ENCODE measurements at places on chromosomes 3 and 15.
A peak's percentile ranks its signal among the peaks of the same experiment; 100 is the strongest.

DNA sequence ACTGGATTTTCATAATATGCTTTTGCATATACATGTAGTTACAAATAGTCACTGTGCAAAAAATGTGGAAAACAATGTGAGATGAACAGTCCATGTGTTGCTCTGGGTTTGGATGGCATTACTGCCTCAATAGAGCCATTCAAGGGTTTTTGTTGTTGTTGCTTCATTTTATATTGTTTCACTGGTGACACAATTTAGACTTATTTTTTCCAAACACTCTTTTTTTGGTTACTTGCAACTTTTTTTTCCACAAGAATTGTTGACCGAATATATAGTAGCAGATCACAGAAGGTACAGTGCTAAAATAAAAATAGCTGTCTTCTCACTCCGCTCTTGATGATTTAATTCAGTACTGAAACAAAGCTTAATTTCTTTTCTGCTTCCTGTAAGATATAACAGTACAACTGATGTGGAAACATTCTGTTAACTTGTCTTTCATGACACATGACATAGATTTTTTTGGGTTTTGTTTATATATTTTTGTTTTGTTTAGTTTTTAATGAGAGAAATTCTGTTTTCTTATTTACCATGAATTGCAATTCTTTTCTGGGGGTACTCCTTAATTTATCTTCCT, 618.6 kb downstream of the NAALADL2 start:
- no peak for DNase-seq

DNA sequence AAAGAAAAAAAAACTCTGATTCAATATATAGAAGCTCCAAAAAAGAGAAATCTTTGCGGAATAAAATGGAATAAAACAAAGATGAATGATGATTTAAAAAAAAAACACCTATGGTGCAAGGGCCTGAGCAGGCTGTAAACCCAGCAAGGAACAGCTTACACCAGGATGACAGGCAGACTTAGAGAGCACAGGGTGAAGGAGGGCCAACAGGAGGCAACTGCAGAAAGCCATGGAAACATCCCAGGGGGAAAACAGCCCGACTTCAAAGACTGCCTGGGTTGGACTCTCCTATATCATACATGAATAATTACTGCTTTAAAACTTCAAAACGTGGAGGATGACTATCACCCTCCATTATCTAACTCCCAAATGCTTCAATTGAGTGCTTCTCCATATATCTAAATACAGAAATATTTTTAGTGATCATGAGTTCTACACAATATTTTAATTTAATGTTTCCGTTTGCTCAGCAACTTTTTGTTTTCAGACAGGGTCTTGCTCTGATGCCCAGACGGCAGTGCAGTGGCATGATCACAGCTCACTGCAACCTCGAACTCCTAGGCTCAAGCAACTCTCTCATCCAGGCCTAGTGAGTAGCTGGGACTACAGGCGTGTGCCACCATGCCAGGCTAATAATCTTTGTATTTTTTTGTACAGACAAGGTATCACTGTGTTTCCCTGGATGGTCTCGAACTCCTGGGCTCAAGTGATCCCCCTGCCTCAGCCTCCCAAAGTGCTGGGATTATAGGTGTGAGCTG, 456.2 kb downstream of the TBL1XR1 start:
- DNase-seq = no peak

GRCh38 chr15:39728845-39729244, 53.8 kb downstream of the FSIP1 start:
- peak; percentile 14 for DNase-seq

- no peak for DNase-seq
These were observed 943.6 kb downstream of the DIPK2A start for GRCh38 chr3:144915202-144915601.

GRCh38 chr3:33581666-33582065, 136.4 kb downstream of the CLASP2 start:
- DNase-seq = no peak

DNA sequence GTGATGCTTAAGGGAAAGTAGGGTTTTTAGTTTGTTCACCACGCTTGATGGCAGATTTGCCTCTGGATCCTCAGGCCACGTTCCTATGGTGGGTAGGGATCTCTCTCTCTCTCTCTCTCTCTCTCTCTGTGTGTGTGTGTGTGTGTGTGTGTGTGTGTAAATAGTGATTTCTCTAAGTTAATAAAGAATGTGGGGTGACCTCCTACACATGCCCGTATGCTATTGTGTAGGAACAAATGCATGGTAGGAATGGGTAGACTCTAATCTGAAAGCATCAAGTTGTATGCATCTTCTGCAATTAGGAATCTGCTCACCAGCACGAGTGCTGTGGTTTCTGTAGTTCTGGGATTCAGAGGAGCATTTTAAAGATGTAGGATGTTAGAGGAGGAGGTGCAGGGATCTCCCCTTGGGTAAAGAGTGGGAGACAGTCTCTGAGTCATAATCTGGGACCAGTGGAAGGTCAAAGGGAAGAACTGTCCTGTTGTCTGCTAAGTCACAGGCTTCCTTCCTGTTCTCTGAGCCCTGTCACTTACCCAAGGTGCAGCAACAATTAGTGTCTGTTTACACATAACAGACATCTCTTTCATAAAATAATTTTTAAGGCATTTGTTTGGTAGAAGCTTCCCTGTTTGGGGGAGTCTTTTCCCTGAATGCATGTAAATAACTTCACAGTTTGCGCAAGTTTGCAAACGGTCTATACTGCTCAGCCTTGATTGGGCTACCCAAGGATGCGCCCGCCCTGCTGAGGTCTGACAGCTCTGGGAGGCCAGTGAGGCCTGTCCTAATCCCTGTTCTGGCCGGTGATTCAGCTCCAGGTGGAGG, 139.8 kb downstream of the IGF1R start:
- DNase-seq = no peak

GRCh38 chr3:195063581-195064193, 207.3 kb downstream of the XXYLT1 start:
- DNase-seq = no peak

- no peak for DNase-seq
These were observed 32.5 kb downstream of the MRPS25 start for GRCh38 chr3:15032650-15033049.

GRCh38 chr3:124923833-124924232, 10.7 kb downstream of the MUC13 start:
- no peak for DNase-seq

- no peak for DNase-seq
These were observed 110.9 kb downstream of the VGLL3 start for GRCh38 chr3:86880066-86880465.

DNA sequence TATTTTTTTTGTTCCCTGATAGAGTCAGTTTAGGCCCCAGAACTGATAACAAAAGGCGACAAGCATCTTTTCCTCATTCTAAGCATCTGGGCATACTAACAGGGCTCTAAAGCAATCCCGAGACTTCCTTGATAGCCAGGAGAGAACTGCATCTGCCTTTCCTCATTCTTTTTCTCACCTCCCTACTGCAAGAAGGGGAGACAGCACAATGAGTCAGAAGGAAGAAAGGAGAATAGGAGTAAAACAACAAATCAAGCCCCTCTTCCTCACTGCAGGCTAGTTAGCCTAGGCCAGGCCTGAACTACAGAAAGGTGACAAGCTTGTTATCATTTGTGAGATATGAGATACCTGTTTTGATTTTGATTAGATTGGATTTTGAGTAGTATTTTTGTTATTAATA, 97.9 kb downstream of the NAALADL2 start:
- no peak for DNase-seq

DNA sequence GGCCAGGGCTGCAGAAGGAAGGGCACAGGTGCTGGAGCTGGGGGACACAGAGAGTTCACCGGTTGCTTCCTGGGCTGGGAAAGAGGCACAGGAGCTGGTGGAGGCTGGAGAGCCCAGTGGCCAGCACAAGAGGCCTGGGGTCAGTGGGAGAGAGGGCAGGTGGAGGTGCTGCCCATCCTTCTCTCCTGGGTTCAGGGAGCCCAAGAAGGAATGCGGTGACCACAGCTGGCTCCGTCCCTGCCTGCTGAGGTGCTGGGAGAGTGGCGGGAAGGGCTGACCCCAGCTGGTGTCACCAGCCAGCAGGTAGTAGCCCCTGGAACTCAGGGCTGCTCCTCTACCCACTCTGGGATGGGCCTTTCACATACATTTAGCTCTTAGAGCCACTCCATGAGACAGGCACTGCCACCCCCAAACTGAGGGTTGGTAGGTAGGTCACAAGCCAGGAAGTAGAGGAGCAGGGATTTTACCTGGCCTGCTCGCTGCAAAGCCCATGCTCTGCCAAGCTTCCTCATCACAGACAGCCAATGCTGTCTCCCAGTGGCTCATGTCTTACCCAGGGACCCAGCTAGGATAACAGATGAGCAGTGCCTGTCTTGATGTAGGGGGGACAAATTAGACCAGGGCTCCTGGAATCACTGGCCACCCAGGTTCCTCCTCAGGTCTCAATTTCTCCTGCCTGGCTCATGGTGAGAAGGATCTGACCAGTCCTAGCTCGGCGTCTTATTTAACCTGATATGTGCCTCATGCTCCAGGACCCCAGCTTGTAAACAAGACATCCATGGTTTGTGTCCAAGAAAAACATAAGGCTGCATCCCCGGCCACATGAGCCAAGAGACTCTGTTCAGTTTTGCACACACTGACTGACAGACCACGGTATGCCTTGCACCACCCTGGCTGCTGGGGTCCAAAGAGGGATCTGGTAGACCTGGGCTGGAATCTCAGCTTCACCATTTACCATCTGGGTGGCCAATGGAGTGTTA, 119.2 kb downstream of the CORO2B start:
- no peak for DNase-seq

DNA sequence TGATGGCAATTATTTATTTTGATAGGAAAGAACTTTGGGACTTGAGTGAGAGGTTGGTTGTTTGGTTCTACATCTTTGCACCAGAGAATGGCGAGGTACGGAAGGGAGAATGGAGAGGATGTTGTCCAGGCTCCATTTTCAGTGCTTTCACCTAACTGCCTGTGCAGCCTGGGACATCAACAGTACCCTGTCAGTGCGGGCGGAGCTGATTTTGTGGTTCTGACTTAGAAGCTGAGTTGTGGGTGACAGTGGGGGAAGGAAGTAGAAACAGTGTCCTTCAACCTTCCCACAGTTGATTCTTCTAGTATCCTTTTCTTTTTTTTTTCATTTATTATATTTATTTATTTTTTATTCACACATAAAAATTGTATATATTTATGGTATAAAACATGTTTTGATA, 95.3 kb downstream of the TIGIT start:
- no peak for DNase-seq

- DNase-seq = no peak
These were observed 7.8 kb downstream of the C3orf18 start for GRCh38 chr3:50559702-50560101.

GRCh38 chr3:186267758-186268157, 94.3 kb downstream of the DGKG start:
- DNase-seq = no peak

DNA sequence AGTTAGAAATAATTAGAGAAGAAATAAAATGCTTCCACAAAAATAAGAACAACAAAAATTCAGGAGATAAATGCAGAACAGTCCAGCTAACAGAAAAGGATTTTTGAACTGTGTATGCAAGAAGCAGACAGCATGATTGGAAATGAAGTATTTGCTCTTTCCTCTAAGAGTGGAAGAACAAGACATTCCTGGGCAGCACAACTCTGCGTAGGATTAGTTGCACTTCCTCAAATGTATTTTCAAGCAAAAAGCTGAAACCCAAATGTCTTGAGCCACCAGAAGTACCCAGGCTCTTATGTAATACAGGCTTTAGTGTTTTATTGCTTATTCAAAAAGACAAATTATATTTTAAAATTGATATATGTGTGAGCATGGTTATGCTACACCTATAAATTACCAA, 127.2 kb downstream of the ZBTB20 start:
- no peak for DNase-seq

- DNase-seq = no peak
These were observed 25.3 kb downstream of the CMSS1 start for GRCh38 chr3:99842826-99843589.

DNA sequence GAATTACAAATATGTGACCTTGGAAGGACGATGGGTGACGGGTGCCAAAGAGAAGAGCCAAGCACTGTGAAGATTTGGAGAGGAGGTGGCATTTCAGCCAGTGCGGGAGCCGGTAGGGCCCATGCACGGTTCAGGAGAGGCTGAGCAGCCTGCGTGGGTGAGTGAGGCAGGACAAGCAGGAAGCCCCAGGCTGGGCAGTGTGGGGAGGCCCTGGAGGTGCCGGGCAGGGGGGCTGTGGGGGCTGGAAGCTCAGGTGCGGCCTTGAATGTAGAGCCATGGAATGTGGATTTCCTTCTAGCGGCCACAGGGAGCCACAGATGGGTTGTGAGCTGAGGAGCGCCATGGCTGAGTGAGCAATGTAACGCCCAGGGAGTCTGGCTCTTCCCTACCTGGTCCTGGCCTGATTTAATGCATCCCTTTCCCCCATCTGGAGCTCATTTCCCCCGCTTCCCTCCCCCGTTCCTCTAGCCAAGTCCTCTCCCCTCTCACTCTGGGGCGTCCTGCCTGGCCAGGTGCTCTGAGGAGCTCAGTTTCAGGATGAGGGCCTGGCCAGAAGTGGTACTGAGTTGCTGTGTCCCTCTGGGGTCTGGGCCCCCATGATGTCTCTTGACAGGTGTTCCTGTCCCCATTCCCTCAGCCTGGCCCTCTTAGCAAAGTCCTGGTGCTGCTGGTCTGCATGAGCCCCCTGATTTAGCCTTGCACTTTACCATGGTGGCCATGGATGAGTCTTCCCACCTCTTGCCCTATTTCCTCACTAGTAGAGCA, 41.8 kb upstream of the IQSEC1 start:
- no peak for DNase-seq

DNA sequence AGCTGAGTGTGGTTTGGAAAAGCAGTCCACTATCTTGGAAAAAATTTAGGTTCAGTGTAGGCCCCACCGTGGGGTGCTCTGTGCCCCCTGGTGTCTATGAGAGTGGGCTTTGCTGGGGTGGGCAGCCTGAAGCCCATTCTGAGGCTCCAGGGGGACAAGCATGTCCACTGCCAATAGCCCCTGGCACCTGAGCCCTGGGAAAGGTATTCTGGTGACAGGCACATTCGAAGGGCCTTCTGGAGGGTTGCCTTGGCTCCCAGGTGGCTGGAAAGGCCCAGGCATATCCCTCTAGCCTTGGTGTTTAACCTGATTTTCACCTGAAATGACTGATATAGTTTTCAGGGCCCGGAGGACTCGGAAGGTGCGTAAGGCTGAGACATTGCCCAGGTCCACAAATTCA, 36.1 kb downstream of the SCN5A start:
- no peak for DNase-seq

DNA sequence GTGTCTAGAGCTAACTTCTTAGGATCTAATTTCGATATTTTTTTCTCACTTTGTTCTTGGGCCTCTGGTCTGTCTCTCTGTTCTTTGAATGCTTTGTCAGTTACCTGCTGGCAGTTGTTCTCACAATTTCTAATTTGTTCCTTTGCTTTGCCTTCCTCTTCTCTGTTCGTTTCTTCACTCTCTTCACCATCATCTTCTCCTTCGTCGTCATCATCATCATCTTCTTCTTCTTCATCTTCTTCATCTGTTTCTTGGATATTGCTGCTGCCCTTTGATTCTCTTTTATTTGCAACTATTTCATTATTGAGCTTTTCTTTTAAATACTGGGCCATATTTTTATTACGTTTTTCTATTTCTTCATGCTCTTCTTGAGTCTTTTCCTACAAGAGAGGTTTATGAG, 2.7 kb downstream of the LMOD3 start:
- DNase-seq = no peak

Measured in foreskin keratinocyte (primary cell).